Eye (tissue), 1 donor: ENCODE measurements at places on chromosomes 3 and 15.

DNA sequence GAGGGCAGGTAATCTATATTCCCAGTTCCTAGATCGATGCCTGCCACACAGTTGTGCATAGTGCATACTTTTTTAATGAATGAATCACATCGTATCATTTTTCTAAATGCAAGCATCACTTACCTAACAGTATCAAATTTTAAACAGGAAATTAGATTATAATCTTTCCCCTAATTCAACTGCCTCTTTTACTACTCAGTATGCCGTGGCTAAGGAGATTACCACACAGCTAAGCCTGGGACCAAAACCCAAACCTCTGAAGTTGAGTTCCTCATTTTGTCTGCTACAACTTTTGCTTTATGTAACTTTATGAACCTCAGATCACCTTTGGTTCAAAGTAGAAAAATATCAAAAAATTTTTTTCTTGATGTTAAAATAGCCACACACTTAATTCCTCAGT, 53.2 kb upstream of the FNDC3B start:
- DNase-seq, result no peak

- peak; percentile 82 for DNase-seq
Observed at GRCh38 chr3:157618075-157618760, 115.0 kb upstream of the VEPH1 start.

DNA sequence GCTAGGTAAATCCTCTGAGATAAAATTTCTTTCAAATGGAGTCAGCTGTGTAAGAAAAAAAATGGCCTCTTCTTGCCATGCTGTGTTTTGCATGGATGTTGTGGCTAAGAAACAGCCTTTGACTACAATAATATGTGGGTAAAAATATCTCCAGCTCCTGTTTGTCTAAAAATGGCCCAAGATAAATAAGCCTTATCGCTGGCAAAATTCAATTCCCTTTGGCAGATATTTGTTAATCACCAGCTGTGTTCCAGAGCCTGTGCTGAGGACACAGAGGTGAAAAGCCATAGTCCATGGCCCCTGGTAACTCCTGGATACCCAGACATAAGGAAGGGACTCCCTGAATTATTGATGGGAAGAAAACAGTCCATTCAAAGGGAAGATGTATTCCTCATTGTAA, 15.3 kb upstream of the RAMAC start:
- DNase-seq, result peak; percentile 10

- peak; percentile 73 for DNase-seq
Observed at GRCh38 chr3:157786211-157786610, 283.0 kb upstream of the VEPH1 start.

- no peak for DNase-seq
Observed at GRCh38 chr3:42975456-42975855, 3.7 kb upstream of the GASK1A start.
